ENCODE measurements at places on chromosomes 5 and 9. TPM values are rescaled to one million over a fixed set of nuclear protein-coding genes. Genes with fewer than 3 reads are reported as not detected.
A peak's percentile ranks its signal among the peaks of the same experiment; 100 is the strongest.

DNA sequence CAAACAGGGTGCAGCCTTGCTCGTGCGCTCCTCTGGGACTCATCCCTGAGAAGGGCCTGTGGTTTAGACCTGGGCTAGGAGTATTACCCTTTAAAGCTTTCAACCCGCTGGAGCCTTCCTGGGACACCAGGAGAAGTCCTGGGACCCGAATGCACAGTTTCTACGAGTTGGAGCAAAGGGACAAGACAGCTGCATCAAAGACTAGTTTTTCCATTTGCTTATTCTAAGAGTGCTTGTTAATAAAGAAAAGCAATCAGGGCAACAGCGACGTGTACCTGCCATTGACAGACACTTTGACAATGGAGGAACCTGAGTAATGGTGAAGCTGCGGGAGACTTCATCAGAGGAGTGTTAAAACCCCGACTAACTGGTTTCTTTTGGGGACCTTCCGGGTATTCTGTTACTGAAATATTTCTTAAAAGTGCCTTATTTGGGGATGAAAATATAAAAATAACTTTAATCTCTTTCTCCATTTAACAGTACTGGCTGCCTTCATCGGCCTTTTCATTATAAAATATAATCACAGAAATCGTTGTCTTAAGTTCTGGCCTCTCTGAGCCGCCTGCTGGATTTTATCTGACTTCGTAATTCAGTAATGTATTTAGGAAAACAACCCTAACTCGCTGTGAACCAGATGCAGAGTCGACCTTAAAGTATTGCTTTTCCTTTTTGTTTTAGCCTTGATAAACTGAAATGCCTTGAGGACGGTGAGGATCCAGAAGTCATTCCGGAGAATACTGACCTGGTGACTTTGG, 732 bp downstream of the SNAPC3 start:
- H3K4me1 ChIP-seq = peaks cover 25% of the 10 kb centered on the region
- H3K4me3 ChIP-seq = peak overlapping the region; percentile 93
- H3K27ac ChIP-seq = peak overlapping the region; percentile 97
- H3K36me3 ChIP-seq = peaks cover 55% of the 10 kb centered on the region
- no peaks in the 10 kb centered on the region for H3K27me3 ChIP-seq

DNA sequence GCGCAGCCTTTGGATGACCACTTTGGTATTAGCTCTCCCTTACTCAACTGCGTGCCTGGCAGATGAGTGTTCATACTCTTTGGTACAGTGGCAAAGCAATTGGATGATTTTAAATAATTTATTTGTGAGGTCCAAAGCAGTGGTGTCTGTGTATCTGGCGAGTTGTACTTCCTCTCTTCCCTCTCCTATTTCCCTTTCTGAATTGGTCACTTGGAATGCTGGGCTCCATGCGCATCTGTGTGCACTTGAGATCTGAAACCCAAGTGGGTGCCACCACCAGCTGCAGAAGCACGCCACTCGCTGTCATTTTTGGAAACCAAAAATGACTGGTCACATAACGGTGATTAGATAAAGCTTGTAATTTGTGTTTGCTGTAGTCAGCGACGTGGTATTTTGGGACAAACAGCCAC, 386.0 kb upstream of the KLF4 start:
- no peak overlapping the region for H3K27ac ChIP-seq
- H3K4me1 ChIP-seq = no peaks in the 10 kb centered on the region
- no peak for ATAC-seq
- H3K36me3 ChIP-seq = no peaks in the 10 kb centered on the region
- H3K4me3 ChIP-seq = no peak overlapping the region
- no peaks in the 10 kb centered on the region for H3K27me3 ChIP-seq

- no peak overlapping the region for H3K4me3 ChIP-seq
- no peak for ATAC-seq
- H3K4me1 ChIP-seq = no peaks in the 10 kb centered on the region
- H3K36me3 ChIP-seq = no peaks in the 10 kb centered on the region
- H3K27ac ChIP-seq = no peak overlapping the region
- H3K27me3 ChIP-seq = no peaks in the 10 kb centered on the region
These were observed 53.1 kb downstream of the ADAMTS2 start for GRCh38 chr5:179292202-179292601.

DNA sequence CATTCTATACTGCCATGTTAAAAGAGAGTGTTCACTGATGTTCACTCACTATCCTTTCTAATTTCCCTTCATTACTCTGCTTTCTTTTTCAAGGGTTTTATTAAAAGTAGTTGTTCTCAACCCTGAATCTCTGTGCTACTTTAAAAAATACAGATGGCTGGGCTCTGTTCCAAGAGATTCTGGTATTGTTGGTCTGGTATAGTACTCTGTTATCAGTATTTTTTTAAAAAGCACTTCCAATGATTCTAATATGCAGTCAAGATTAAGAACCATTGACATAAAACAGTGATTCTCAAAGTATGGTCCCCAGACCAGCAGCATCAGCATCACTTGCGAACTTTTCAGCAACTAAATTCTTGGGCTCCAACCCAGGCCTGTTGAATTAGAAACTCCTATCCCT, 77.0 kb upstream of the STARD4 start:
- ATAC-seq = no peak
- H3K27me3 ChIP-seq = peaks cover 14% of the 10 kb centered on the region
- H3K4me1 ChIP-seq = no peaks in the 10 kb centered on the region
- no peaks in the 10 kb centered on the region for H3K36me3 ChIP-seq
- no peak overlapping the region for H3K4me3 ChIP-seq
- H3K27ac ChIP-seq = no peak overlapping the region

CHSY3 gene
- total RNA-seq = not detected

FAM221B gene
- not detected for total RNA-seq

GRCh38 chr5:139462586-139463276, at the start of gene ECSCR:
ECSCR (minus strand) TSS chr5:139462743; CDS start chr5:139462670, 73 bp downstream.
- no peak for ATAC-seq
- H3K27me3 ChIP-seq = no peaks in the 10 kb centered on the region
- H3K36me3 ChIP-seq = peaks cover 5% of the 10 kb centered on the region
- no peak within 1 kb of the TSS for H3K4me3 ChIP-seq
